ENCODE measurements at places on chromosomes 2 and 18.

- DNase-seq = no peak
These were observed 75.3 kb downstream of the SMAD7 start for GRCh38 chr18:48875314-48875941.

- no peak for DNase-seq
These were observed 259.6 kb downstream of the SS18 start for GRCh38 chr18:25830787-25831186.

- no peak for DNase-seq
These were observed 233.8 kb downstream of the LDLRAD4 start for GRCh38 chr18:13452388-13452811.

DNA sequence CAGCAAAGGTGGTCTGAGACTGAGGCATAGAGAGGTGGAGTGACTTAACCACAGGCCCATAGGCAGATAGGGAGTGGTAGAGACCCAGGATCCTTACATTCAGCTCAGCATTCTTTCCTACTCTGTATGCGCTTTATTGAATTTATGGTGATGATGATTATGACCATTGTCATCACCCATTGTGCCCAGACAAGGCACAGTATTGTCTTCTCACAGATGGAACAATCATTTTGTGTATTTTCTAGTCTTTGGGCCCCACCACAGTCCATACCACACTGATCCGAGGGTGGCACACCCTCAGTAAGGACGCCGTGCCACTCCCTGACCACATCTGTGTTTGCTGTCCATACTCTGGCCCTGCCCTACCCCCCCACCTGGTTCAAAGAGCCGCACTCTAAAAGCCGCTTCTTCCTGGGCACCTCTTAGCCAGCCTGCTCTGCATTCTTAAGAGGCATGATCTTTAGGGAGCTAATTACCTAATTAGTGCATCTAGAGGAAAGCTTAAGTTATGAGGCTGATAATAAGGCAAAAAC, 179.6 kb upstream of the SMAD2 start:
- no peak for DNase-seq

GRCh38 chr2:191019376-191019775, 5.4 kb upstream of the STAT1 start:
- DNase-seq = no peak

- no peak for DNase-seq
These were observed 113.6 kb upstream of the MGAT5 start for GRCh38 chr2:134140251-134140661.

- DNase-seq = no peak
These were observed 226.0 kb downstream of the FAM210A start for GRCh38 chr18:13500227-13500865.

DNA sequence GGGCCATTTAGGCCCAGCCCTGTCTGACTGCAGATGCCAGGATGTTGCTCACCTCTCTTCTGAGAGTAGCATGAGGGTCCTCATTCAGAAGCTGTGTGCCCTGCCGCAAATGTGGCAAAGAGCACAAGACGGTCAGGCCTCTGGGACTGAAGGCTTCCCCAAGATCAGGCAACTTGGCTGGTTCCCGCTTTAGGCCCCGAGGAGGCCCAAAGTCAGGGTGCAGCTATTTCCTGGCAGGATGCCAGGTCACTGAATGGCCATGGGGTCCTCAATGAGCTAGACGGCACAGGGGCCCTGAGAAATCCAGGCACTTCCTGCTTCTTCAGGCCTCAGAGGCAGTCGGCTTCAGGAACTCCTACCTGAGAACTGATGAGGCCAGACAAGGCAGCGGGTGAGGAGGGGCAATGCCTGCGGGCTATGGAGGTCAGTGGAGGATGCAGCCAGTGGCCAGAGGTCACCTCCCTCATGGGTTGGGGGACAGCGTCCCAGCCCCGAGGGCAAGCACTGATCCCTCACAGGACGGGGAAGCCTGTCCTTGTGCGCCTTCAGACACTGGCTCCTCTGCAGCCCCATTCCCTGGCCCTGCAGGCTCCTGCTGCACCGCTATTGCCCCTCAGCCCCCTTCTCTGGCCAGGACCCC, 44.9 kb downstream of the LMAN2L start:
- no peak for DNase-seq

DNA sequence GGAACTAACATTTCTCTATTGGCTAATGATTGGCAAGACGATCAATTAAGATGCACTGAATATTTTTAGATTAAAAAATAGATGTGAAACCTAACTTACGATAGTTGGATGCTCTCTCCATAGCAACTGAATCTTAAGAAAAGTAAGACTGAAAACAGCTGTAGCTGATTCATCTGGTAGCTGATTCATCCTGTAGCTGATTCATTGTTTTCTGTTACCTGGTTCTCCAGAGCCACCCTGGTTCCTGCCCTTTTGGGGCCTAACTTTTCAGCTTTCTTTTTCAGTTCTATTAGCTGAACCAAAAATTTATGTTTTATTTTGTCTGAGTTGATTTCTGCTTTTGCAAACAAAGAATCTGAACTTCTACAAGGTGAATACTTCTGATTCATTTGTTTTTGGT, 22.7 kb upstream of the SPR start:
- DNase-seq = peak; percentile 23

- DNase-seq = no peak
These were observed 26.2 kb downstream of the INHBB start for GRCh38 chr2:120371969-120372625.

DNA sequence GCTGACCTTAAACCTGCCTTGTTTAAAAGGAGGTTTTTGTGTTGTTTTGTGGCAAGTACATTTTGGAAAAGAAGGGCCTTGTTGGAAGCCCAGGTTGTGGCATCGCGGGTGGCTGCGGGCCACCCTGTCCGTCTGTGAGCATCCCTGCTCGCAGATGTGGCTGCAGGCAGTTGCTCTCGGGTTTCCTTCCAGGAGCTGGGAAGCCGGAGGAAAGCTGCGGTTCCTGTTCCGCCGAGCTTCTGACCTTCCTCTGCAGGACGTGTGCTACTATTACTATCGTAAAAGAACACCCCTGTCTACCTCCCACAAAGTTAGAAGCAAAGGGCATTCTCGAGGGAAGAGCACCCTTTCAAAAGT, 766 bp downstream of the MFF start:
- DNase-seq = no peak

GRCh38 chr18:37567994-37568359, 2.4 kb upstream of the CELF4 start:
- no peak for DNase-seq

DNA sequence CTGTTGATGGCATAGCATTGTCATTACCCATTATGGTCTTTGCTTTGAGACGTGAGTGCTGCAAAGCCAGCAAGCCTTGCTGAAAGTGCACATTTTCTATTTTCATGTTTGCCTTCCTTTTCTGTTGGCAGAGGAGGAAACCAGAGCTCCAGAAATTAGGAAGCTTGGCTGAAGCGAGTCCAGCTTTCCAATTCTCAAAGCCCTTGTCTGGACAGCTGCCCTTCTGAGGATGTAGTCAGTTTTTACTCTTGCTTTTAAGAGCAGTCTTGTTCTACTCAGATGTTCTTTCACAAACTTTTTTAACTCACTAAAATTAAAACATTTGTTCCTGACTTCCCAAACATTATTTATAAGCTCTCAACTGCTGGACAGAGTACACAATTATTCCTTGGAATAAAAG, 93.8 kb downstream of the ICOS start:
- no peak for DNase-seq

DNA sequence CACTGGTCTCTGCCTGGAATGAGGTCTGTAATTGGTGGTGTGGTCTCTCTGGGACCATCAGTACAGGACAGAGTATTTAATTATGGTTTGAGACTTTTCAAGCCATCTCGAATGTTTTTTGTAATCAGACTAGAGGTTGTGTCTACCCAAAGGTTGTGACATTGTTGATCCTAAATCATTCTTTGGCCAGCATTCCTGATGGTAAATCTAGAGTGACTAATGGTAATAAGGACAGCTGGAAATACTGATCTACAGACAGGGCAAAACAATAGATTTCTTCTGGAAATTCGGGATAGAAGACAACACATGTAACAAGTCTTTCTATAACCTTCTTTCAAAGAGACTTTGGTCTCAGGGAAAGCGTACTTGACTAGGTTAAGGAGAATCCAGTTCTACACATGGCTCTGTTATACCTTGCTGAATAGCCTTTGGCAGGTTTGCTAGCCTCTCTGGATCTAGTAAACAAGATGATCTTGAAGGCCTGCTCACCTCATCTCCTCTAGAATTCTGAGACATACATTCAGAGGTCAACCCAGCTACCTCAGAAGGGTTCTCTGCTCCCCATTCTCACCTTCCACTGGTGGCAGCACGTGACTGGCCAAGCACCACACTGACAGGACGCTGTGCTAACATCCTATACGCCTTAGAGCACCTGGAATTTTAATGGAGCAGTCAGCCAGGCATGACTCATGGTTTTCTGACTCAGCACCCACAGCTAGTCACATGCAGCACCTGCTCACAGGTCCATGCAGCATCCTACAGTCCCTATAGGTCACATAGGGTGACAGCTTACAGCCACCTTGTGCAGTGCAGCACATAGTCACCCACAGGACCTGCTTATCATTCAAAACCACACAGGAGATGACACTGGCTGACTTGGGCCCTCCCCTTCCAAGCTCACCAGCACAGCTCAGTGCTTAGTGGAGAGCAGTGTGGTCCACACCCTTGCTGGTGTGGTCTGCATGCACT, 12.2 kb downstream of the PLB1 start:
- DNase-seq = no peak

- DNase-seq = no peak
These were observed 501.5 kb downstream of the NR4A2 start for GRCh38 chr2:155830817-155831579.

- no peak for DNase-seq
These were observed 106.1 kb upstream of the EML6 start for GRCh38 chr2:54617409-54617808.

DNA sequence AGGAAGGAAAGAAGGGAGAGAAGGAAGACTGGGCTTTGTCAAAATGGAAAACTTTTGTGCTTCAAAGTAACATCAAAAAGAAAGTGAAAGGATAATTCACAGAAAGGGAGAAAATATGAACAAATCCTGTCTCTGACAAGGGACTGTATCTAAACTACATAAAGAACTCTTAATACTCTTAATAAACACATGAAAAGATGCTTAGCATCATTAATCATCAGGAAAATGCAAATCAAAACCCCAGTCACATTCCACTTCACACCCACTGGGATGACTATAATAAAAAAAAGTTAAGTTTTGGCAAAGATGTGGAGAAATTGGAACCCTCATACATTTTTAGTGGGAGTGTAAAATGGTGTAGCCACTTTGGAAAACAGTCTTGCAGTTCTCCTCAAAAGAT, 11.8 kb upstream of the ZFP36L2 start:
- DNase-seq = no peak

GRCh38 chr2:53886406-53887280, 26.9 kb upstream of the GPR75 start:
- DNase-seq = no peak

DNA sequence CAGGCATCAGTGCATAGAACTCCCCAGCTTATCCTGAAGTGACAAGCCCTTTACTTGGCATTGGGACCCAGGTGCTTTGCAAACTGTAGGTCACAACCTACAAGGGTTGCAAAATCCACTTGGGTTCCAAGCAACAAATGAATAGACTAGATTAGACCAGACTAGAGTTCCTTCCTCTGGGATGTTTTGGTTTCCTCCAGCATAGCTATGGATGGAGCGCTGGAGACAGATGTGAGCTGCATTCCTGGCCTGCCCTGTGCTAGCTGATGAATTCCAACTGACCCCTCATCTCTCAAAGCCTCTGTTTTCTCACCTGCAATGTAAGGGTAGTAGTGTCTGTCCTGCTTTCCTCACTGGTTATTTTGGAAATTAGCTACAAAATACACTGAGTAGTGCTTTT, 86.2 kb downstream of the NPAS2 start:
- no peak for DNase-seq

- no peak for DNase-seq
These were observed 40.6 kb upstream of the EDAR start for GRCh38 chr2:109029490-109030201.

- no peak for DNase-seq
These were observed 186.8 kb upstream of the CCDC150 start for GRCh38 chr2:196452758-196453157.
